MV-4-11 (cell line): ENCODE measurements at places on chromosomes 1 and 21.

GRCh38 chr21:15604413-15604812, 125.4 kb upstream of the USP25 start:
- no peak for DNase-seq

- DNase-seq = no peak
Observed at GRCh38 chr21:28220680-28221079, 772.0 kb downstream of the LTN1 start.

DNA sequence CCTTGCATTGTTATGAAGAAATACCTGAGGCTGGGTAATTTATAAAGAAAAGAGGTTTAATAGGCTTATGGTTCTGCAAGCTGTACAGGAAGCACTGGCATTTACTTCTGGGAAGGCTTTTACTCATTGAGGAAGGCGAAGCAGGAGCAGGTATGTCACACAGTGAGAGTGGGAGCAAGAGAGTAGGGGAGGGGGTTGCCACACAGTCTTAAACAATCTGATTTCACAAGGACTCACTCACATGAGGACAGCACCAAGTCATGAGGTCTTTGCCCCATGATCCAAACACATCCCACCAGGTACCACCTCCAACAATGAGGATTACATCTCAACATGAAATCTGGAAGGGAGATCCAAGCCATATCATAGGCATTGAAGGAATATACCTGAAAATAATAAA, 127.2 kb downstream of the EVI5 start:
- DNase-seq = no peak

DNA sequence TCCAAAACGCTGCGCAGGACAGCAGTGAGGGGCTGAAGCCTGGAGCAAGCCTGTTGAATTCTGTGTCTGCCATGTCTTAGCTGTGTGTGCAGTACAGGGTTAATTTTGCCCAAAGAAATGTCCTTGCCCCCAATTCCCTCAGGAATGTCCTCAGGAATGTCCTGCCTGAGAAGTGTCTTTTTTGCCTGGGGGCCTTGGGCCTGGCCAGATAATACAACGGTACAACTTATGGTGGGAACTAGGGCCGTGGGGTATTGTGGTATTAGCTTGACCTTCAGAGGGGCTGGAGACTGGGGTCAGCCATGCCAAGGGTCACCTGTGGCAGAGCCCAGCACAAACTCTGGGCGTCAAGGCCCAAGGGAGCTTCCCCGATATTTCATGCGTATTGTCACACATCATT, 107.7 kb downstream of the AJAP1 start:
- DNase-seq = no peak

- no peak for DNase-seq
Observed at GRCh38 chr1:178510155-178510554, 2.8 kb upstream of the TEX35 start.

GRCh38 chr1:223700388-223700918, 11.9 kb upstream of the CAPN2 start:
- DNase-seq = no peak

DNA sequence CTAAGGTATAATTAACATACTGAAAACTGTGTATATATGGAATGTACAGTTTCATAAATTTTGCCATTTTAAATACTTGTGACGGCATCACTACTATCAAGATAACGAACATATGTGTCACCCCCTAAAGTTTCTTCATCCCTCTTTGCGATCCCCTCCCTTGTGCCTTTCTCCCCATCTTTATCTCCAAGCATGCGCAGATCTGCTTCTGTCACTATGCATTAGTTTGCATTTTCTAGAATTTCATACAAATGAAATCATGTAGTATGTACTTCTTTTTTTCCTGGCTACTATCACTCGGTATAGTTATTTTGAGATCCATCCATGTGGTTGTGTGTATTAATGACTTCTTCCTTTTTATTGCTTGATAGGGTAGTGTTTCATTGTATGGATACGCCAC, 154.9 kb downstream of the ZNF648 start:
- DNase-seq = no peak

DNA sequence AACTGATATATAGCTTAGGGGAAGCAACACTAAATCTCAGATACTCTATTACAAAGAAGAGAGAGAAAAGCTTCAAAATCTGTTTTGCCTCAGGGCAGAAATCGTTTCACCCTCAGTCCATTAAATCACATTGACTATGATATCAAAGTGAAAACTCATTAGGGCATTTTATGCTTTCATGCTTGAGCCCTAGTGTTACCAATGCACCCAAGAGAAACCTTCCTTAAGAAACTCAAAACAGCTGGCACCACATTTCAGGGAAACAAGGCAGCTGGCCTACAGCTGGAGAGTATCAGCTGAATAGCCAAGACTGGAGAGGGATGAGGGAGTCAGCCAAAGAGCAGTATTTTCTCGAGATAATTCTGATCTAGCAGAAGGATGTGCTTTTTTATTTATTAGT, 14.9 kb downstream of the COLGALT2 start:
- no peak for DNase-seq

GRCh38 chr1:183355797-183356196, 62.4 kb downstream of the NMNAT2 start:
- DNase-seq = no peak

DNA sequence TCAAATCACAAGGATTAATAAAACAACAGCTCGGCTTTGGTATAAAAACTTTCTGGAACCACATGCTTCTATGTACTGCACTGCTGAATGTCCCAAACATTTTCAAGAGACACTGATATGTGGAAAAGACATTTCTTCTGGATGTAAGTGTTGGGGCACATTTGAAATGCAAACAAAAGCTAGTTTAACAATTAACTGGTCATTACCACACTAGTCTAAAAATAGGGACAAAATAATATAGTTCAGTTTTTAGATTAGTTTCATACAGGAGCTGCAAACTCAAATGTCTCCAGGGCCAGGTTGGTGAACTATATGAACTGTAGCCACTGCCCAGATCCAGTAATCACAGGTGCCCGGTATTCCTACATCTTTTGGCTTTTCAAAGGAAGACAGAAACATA, 3.2 kb downstream of the IL23R start:
- DNase-seq = no peak

GRCh38 chr1:72830606-72831390, 548.5 kb upstream of the NEGR1 start:
- DNase-seq = no peak

GRCh38 chr1:104266612-104267011, 516.9 kb downstream of the AMY1C start:
- peak; percentile 4 for DNase-seq

- DNase-seq = no peak
Observed at GRCh38 chr1:209652121-209652735, at the start of gene LAMB3. TSS of gene LAMB3 (minus strand) at chr1:209652425. CDS start at chr1:209650944, 1,481 bp downstream.

DNA sequence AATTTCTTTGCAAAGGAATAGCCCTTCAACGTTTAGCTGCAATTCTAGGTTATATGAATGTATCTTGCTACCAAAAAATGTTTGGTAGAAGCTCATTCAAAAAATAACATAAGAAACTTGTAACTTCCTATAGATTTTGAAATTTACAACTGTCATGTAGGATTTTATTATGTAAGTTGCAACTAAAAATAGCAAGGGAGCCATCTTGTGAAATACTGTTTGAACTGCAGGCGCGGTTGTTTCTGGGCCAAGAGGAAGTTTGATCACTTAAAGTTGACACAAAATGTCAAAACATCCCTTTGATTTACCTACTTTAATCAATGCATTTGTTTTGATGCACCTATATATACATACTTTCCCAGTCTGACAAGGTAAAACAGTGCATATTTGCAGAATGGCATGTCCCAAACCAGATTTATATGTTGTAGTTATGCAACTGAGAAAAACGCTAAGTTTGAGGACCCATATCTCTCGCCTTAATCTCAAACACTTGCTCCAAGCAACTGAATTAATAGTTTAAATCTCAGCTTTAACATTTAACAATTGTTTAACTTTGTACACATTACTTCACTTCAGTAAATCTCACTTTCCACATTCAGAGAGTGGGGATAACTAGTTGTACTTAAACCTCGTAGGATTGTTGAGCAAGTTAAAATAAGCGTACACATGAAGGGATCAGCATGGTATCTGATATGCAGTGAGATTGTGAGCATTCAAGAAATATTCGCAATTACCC, 63.9 kb downstream of the KCNK2 start:
- peak; percentile 90 for DNase-seq

DNA sequence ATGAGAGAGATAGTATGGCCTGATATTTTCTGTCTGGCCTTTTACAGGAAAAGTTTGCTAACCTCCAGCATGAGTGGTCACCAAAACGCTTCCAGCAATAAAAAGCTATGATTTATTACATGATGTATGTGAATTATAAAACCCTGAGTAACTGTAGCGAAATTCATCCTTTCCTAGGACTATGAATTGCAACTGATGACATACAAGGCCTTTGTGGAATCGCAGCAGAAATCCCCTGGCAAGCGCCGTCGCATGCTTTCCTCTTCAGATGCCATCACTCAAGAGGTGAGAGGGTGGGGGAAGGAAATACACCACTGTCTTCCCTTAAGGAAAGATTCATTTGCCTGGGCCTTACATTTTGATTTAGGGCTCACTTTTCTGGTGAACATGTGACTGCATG, 117.9 kb downstream of the MACF1 start:
- DNase-seq = no peak

GRCh38 chr1:168512864-168513595, 30.8 kb downstream of the XCL2 start:
- DNase-seq = peak; percentile 48

DNA sequence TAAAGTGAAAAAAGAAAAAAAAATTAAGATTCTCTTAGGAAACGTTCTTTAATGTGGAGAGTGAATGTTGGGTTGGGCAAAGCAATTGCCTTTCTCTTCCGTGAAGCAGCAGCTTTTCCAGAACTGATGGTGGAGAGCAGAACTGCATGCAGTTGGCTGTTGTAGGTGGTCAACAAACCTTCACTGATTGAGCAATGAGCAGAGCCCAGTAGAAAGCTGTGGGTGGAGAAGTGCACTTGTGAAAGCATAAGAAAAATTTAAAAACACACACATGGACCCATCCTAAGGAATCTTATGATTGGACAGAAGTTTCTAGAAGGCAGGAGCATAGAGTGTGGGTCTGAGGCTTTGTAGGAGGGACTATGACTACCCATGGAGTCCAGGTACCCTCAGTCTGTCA, 4.5 kb downstream of the PRELP start:
- DNase-seq = peak; percentile 32
